Activated T-cell treated with anti-CD3 and anti-CD28 coated beads for 4 hours (primary cell): ENCODE measurements at places on chromosomes 7 and 10.

DNA sequence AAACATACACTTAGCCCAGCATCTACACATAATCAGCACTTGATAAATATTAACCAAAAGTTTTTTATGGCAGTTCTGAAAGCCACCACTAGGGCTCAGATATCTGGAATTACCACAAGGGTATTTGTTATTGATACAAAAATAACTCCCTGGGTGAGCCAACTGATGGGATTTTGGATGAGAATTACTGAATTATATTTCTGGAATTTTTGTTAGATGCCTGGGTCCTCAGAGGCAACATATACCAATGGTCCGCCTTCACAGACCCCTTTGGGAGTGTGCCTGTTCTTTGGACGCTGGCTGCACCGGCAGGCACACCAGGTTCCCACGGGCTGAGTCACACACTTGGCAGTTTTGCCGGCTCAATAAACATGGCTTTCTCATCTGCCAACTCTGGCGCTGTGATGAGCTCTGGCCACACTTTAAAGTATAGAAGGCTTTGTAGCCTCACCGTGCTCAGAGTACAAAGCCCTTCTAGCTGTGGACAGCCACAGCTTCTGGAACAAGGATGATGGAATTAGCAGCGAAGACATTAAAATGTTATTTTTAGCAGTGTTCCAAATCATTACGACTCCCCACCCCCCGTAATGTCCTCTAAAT is 24.5 kb upstream of the EEPD1 start:
- DNase-seq = no peak

DNA sequence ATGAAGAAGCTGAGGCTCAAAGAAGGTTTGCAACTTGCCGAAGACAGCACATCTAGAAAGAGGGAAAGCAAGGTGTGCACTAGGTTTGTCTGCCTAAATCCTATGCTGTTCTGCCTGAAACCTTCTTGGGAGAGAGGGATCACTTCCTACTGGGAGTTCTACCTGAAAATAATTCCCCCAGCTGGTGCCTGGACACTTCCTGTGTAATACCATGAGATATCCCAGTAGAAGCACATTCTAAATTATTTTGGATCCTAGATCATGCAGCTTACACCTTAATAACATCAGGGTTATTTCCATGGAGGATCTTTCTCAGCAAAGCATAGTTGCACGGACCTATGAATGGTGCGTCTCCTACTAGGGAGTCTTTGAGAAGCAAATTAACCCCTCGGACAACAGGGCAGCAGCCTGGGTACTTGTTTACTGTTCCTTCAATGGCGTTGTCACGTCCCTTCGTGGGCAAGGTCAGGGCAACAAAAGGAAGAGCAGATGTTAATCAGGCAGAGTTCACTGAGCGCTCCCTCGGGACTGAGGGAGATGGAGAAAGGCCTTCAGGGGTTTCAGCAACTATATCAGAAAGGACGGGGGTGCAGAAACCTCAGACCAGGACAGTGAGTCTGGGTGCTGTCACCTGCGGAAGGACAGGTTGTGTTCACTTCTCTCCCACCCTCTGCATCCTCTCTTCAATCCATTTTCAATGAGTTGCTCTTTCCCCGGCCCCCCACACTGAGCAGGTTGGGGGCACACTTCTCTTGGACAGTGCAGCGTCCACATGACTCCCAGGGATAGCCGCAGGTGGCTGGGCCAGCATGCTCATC is 44.0 kb downstream of the OAT start:
- no peak for DNase-seq

GRCh38 chr10:78778444-78779338 is 290.1 kb upstream of the ZMIZ1 start:
- no peak for DNase-seq

- no peak for DNase-seq
These were observed 11.9 kb upstream of the SFR1 start for GRCh38 chr10:104109908-104110662.

GRCh38 chr10:114669648-114670047 is 11.6 kb upstream of the ABLIM1 start:
- DNase-seq = no peak

- no peak for DNase-seq
These were observed 1260.2 kb upstream of the SORCS1 start for GRCh38 chr10:108424656-108425055.

GRCh38 chr10:69407621-69408301 is 9.0 kb downstream of the TACR2 start:
- no peak for DNase-seq

DNA sequence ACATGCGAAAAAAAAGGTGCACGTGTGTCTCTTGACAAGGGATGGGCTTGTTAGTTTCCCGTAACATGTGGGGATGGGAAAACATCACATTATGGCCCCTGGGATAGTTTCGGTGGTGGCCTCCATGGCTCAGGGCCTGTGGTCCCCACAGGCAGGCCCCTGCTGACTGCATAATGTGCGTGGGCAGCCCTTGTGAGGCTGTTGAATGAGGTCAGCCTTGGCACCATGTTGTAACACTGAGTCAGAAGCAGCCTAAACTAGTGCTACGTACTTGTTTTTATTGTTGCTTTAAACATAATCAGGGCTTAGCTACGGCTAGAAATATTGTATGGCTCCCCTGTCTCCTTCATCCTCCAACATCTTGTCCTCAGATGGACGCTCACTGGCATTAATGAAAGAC is 80.6 kb downstream of the BEND7 start:
- no peak for DNase-seq

DNA sequence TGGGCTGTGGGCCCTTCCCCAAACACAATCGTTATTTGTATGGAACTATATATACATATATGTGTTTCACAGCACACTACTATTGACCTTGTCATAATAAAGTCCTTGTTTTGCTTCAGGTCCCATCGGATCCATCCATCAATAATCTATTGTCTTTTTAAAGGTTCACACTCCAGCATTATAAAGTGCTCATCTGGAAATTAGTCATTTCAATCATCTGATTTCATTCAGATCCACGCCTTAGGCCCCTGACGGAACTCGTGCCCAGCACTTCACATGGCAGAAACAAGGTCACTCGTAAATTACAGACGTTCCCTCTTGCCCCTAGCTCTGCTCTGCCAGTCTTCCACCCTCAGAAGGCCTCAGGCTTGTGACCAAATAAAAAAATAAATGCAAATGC is 133.1 kb upstream of the PPP2R2D start:
- DNase-seq = no peak

DNA sequence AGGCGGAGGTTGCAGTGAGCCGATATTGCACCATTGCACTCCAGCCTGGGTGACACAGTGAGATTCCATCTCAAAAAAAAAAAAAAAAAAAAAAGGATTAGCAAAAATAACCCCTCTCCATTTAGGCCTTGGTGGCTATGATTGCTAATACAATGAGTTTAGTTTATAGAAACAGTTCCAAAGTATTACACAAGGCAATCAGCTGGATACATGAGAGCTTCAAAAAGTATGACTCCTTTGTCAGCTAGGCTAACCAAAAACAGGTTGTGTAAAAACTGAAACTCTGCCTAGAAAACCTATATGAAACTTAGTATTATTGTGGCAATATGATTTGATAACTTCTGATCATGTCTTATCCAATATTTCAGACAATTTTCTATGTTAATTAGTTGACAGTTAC is 57.2 kb downstream of the SUGCT start:
- no peak for DNase-seq

- no peak for DNase-seq
These were observed 44.4 kb downstream of the GOLGA7B start for GRCh38 chr10:97894092-97894491.

- no peak for DNase-seq
These were observed 71.5 kb downstream of the SLC35B4 start for GRCh38 chr7:134245253-134245652.

DNA sequence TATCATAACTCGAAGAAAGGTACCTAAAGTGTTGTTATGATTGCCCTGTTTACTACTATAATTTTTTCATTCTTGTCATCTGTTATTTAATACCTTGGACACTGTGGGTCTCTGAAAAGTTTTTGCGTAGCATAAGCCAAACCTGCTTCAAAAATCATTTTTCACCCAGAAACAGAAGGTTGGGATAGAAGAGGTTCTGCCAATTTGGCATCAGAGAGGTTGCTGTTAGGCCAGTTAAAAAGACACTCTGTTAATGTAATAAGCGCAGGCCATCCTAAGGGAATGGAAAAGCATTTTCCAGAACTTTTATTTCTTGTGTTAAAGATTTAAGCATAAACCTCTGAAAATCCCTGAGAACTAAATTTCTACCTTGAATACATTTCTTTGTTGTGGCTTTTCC is 212.2 kb downstream of the BMPER start:
- no peak for DNase-seq

DNA sequence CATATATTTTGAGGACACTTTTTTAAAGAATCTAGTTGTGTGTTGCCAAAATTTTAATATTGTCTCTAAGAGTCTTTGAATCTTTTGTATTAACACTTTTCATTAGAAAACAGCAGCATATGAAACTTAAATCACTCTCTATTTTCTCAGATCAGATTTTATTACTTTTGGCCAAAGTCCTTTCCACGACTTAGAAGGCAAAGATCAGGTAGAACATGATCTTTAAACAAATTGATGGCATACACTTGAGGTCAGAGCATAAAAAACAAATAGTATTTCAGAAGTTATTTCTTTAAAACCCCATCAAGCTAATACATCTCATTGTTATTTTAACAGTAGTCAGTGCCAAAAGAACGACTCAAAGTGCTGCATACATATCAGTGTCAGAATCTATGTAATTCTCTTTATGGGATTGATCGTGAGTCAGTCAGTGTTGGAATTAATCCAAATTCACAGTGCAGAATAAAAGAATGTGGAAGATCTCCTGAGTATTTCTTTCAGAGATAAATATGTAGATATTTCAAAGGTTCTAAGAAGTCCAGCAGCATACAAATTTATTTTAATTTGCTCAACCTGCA is 9.6 kb upstream of the AGMO start:
- DNase-seq = no peak

DNA sequence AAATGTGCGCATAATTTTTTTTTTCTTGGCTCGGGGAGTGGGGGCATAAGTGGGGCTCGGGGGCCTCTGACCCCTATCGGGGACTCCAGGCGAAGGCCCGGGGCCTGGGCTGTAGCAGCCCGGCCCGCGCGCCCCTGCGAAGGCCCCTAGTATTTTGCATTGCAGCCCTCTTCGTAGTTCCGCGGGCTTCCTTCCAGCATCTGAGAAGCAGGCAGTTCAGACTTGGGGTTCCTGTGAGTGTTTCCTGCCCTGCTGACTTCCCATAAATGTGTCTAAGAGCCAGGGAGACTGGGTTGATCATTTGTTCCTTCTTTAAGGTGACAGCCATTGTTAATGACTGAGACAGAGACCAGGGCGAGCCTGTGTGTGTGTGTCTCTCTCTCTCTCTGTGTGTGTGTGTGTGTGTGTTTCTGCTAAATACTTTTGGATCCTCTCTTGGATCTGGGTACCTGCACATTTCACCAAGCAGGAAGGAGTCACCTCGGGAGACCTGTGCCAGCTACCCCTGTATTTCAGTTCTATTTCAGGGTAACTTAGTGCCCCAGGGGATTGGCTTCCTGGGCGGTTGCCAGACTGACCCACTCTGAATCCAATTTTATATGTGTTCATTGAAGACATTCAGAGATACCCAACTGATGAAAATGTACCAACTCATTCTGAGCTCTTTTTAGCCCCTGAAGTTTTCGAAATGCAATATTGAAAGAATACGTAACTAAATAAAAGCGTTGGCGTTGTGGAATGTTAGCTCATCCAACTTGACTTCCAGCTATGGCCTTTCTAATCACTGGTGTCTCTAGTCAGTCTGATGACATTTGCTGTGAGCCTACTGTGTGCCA is 805 bp downstream of the MSRB2 start:
- peak; percentile 9 for DNase-seq

DNA sequence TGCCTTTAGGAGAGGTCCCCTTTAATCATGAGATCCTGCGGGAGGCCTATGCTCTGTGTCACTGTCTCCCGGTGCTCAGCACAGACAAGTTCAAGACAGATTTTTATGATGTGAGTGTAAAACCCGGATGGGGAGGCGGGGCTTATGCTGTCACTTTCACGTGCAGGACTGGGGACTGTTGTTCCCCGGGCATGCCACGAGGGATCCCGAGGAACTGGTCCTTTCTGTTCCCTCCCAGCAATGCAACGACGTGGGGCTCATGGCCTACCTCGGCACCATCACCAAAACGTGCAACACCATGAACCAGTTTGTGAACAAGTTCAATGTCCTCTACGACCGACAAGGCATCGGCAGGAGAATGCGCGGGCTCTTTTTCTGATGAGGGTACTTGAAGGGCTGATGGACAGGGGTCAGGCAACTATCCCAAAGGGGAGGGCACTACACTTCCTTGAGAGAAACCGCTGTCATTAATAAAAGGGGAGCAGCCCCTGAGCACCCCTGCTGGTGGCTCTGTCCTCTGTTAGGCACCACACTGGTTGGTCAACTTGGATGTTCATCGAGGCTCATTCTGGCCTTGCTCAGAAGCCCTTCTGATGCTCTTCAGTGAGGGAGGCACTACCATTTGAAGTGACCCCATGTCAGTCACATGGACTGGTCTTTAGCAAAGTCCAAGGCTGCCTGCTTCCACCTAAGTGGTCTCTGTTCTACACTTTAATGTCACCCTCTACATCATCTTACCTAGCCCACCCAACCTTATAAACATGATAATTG is 2.8 kb downstream of the COPS6 start:
- no peak for DNase-seq

DNA sequence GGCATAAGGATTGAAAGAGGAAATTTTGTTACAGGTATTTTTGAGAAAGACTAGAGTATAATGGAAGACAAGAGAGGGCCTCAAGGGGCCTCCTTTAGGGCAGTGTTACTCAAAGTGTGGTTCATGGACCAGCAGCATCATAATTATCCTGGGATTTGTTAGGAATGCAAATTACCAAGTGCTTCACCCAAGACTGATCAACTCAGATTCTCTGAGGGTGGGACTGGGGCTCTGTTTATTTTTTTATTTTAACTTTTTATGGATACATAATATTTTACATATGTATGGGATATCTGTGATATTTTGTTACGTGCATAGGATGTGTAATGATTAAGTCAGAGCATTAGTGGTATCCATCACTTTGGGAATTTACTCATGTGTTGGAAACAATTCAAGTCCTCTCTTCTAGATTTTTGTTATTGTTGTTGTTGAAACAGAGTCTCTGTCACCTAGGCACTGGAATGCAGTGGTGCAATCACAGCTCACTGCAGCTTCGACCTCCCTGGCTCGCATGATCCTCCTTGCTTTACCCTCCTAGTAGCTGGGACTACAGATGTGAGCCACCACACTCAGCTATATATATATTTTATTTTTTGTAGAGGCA is 2.2 kb upstream of the KCTD7 start:
- DNase-seq = no peak

DNA sequence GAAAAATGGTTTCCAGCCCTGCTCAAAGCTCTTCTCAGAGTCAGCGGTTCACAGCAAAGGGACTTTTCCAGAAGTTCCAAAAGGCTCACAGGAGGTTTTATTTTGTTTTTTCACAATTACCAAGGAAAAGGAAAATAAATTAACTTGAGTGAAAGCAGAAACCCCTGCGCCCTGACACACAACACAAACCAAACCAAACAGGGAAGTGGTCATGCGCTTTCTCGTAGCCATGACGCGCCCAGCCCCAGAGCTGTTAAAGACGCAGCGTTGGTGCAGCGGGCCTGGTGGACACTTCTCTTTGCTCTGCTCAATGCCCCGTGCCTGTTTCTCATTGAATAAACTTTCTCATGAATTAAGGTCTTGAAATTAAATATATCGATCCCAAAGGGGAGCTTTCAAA is 134.4 kb upstream of the LYZL2 start:
- DNase-seq = no peak
